ENCODE measurements at places on chromosomes 11 and 22.

DNA sequence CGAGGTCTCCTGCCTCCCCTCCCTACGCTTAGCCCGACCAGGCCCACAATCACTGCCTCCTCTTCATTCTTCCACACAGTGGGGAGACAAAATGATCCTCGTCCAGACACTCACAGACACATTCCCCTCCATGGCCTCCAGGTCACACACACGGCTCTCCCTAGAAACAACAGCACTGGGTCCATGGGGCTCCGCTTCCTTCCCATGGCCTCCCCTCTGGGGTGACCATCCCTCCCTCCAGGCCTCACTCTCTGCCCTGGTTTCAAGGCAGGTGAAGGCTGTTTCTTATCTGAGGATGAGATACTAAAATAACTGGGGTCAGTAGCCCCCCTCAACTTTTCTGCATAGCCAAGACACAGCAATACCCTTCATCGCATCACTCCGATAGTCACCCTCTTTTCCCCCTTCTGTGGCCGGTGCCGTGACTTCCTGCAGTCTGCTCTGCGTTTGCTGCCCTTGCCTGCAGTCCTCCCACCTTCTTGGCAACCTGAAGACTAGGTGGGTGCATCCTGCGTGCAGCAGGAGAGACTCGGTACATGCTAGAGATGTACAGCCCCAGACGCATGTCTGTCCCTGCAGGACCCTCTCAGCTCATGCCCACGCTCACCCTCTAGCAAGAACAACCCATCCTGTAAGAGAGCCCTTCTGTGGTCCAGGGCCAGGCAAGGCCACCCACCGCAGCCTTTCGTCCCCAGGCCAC lies 55.8 kb downstream of the CD6 start:
- no peak for DNase-seq

GRCh38 chr11:8234425-8234821 lies 29.3 kb downstream of the LMO1 start:
- DNase-seq = peak; percentile 11

GRCh38 chr11:13286279-13286821 lies 8.8 kb downstream of the BMAL1 start:
- DNase-seq = no peak

GRCh38 chr11:74754507-74755252 lies 6.0 kb downstream of the RNF169 start:
- DNase-seq = no peak

DNA sequence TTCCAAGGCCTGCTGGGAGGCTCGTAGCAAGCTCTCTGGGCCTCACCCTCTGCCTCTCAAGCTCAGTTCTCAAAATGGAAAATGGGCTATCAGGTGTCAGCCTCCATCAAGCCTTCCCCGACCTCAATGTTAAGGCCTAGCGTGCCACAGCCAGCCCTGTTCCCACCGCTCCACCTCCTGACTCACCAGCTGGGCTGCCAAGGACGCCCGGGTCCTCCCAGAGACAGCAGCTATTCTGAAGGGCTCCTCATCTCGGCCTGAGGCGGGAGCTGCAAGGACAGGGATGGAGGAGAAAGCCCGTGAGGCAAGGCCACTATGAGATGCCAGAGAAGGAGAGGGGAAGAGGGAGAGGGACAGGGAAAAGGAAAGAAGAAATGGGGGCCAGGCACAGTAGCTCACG lies 19.9 kb downstream of the ARAP1 start:
- DNase-seq = no peak

DNA sequence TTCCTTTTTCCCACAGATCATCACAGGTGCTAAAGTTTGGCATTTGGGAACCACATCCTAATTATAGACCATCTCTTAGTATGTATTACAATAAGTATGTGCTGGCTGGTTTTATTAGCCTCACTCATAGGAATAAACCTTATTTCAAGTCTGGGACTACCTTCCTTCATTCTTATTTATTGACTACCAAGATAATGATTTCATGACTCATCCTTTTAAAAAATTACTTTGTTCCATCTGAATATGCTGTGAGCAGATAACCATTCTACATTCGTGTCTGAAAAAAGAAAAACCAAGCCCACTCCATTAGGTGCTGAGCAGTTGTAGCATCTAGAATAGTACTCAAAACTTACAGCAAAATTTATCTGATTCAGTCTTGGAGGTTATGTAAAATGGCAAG lies 12.3 kb downstream of the TNRC6B start:
- DNase-seq = no peak

DNA sequence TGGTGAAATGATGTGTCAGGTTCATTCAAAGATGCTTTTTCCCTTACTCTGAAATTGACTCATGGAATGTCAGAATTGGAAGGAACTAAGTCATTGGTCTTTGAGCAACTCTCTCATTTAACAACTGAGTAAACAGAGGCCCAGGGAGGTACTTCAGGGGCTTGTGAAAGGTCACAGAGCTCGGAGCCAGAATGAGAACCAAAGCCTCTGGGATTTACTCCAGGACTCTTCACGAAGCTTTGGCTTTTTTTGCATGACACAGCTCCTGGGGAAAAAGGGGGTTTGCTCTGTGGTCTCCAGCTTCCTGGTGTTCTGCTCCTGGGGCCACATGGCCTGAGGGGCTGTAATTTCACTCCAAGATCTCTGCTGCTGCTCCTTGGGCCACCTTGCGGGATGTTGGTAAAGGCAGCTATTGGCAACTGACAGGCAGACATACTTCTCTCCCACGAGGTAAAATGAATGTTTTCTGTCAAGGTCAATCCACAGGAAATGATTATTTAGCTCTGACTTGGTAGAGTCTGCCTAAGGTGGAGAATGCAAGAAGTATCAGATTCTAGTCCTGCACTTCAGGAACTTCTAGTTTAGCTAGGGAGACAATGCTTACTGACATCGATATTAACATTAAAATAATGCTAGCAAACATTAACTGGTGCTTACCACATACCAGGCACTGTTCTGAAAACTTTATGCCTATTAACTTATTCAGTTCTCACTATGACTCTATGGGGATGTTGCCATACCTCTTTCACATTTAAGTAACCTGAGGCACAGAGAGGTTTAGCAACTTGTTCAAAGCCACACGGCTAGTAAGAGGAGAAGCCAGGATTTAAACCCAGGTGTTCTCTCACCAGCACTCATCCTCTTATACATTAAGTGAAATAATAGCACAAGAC lies 16.1 kb downstream of the PKNOX2 start:
- no peak for DNase-seq

DNA sequence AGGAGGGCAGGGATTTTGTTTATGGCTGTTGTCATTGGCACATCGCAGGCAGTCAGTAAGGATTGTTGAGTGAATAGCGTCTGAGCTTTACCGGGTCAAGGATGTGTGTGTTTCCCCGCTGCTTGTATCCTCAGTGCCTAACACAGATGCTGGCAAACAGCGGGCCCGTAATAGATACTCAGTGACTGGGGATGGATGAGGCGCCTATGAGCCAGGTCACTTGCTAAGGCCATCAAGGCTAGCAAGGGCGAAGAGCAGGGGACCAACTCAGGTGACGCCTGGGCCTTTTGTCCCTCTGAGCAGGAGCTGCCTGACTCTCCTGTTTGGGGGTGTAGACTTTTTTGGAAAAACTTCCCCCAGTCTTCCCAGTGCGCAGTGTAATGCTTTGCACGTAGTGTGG lies 118.1 kb downstream of the HIPK3 start:
- DNase-seq = no peak

DNA sequence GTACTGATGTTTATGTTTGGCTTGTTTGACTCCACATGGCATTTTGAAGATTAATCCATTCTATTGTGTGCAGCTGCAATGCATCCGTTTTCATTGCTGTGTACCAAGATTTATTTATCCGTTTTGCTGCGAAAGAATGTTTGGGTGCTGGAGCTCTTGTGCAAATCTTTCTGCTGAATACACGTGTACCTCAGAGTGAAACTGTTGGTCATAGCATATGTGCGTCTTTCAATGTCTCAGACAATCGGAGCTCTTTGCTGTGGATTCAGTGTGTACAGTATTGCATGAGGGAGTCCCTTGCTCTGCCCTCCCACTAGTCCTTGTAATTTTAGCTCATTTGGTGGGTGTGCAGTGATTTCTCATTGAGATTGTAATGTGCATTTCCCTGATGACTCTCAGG lies 545.4 kb downstream of the TBC1D22A start:
- no peak for DNase-seq

- no peak for DNase-seq
These were observed 170.2 kb downstream of the BRD1 start for GRCh38 chr22:49657275-49657973.

- DNase-seq = no peak
These were observed 626 bp downstream of the FLRT1 start for GRCh38 chr11:64036087-64037026.

DNA sequence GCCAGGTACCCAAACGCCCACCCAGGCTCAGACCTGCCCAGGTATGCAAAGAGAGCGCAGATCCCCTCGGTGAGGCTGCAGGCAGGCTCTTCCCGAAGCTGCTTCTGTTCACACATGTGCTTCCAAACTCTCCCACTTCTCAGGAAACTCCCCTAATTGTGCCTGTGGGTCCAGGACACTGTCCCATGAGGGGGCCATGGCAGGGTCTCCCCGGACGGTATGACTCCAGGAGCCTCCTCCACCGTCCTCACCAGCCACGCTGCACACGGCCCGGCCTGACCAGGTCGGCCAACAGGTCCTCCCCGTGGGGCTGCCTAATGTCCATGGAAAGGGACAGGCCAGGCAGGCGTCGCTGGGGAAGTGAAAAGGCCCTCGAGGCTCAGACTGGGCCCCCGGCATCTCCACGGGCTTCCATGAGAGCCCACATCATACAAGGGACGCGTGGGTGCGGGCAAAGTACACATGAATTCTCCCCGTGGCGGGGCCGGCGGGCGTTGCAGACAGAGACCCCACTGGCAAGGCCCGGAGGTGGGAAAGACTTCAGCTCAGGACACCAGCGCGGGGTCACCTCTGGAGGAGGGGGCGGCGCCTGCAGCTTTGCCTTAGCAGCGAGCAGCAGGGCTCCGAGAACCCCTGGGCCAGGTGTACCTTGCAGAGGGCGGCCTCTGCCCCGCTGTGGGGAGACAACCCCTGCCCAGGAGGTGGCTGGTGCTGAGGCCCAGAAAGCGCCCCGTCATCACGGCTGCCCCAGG lies 526.1 kb downstream of the BRD1 start:
- DNase-seq = no peak

- peak; percentile 78 for DNase-seq
These were observed 22.3 kb downstream of the HPS4 start for GRCh38 chr22:26461188-26461810.

DNA sequence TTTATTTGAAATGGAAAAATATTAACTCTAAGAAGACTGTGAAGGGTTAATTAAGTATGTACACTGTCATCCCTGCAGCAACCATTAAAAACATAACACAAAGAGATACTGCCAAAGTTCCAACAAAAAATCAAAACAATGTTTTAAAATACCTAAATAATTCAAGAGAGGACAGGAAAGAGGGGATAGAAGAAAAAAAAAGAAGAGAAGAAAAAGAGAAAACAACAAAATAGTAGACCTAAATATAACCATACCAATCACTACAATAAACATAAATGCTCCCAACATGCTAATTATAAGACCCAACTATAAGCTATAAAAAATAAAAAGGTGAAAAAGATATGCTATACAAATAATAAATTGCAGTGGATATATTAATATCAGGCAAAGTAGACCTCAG lies 20.1 kb downstream of the GNB1L start:
- DNase-seq = no peak

DNA sequence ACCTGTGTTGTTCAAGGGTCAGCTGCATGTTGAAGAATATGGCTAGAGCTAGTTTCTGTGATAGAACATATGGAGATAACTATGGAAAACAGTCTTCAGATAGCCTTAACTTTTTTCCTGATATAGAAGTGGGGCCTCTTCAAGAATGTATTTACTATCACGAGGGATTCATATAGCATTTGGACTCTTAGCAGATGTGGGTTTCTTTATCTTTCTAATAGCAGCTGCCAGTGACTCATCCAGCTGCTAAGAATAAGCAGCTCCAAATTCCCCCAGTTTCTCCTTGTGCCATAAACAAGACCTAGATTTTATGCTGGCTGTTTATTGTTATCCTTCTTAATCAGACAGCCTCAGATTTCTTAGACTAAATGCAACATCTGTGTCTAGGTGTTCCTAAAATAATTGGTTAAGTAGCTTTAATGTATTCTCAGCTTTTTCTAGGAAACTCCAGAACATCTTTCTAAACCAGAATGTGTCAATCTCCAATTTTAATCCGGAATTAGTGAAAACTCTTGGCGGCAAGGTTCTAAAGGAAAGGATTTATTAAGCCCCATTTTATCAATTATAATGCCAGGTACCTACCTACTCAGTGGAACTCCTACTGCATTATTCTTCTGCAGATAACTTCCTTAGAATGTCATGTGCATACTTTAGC lies 119.8 kb downstream of the CSTPP1 start:
- no peak for DNase-seq

- DNase-seq = no peak
These were observed 6.4 kb downstream of the GLYATL1 start for GRCh38 chr11:58945663-58946062.

DNA sequence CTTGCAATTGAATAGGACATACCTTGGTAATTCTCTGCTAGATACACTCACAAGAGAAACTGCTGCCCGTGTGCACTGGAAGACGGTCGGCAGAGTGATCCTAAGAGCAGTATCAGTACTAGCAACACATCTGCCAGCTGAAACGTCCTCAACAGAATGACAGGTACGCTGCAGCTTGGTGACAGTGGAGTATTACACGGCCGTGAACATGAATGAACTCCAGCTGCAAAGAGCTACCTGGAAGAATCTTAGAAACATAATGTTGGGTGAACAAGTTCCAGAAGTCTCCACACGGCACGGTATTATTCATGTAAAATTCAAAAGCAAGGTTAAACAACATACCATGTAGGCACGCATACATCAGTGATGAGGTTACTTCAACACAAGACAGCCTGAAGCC lies 44.4 kb downstream of the TPCN2 start:
- no peak for DNase-seq

DNA sequence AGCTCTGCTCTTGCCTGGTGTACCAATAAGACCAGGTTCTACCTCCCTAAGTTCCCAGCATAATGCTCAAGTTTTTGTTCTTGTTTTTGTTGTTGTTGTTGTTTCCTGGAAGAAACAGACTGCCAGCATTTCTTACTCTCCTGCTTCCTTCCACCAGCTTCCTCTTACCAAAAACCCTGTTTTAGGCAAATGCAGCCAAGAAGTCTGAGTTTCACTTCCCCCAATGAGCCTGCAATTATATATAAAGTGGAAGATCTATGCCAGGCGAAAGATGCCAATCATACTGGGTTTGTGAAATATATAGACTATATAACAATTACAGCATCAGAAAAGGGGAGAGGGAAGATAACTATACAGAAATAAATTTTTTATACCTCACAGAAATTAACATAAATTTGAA lies 931.5 kb upstream of the FAT3 start:
- no peak for DNase-seq

- DNase-seq = no peak
These were observed 304.1 kb downstream of the BUD13 start for GRCh38 chr11:116468699-116469098.

All from cerebellar cortex (tissue), 1 donor.